GDM1 (cell line): ENCODE measurements at places on chromosomes 6 and 20.

- peak; percentile 44 for DNase-seq
These were observed 9.3 kb upstream of the KCNK15 start for GRCh38 chr20:44736170-44737021.

DNA sequence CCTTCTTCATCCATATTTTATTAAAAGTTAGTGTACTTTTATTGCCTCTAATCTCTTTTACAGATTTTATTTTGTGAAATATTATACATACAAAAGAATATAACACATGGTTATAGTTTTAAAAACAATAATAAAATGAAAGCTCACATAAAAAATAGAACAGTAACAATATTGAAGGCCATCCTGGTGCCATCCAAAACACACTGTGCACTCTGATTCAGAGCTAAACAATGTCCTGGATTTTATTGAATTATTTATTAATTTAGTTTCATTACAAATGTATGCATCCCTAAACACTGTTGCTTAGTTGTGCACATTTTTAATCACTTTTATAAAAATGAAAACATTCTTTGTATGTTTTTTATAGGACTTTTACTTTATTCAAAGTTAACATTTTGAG, 32.9 kb downstream of the RNF217 start:
- DNase-seq: no peak

DNA sequence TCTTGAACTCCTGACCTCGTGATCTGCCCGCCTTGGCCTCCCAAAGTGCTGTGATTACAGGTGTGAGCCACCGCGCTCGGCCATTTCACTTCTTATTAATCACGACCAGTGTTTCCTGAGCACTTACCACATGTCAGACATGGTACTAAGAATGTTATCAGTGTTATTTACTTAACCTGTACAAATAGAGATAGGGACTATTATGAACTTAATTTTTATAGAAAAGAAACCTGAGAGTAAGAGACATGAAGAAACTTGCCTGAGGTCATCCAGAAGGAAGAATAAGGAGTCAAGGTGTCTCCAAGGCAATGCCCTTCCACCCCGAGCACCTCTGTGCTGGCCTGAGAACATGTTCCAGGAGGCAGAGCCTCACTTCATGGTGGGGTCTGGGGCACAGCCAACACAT, 29.3 kb upstream of the EZR start:
- DNase-seq: no peak

- no peak for DNase-seq
These were observed 44.0 kb upstream of the UBR2 start for GRCh38 chr6:42519779-42520178.

DNA sequence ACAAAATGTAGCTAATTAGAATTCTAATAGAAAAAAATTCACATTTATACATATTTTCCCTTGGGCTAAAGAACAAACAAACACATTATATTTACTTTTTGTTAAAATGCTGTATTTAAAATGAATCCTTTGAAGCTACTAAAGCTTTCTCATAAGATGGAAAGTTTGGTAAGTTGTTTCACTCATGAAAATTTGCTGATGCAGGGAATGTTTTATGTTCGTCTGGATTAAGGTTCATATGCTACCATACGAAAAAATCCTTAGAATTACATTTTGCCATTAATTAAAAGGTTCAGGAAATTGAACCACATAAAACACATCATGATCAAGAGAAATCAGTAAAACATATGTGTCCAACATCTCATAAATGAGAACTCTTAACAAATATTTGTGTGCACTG, 62.2 kb downstream of the SMLR1 start:
- no peak for DNase-seq

DNA sequence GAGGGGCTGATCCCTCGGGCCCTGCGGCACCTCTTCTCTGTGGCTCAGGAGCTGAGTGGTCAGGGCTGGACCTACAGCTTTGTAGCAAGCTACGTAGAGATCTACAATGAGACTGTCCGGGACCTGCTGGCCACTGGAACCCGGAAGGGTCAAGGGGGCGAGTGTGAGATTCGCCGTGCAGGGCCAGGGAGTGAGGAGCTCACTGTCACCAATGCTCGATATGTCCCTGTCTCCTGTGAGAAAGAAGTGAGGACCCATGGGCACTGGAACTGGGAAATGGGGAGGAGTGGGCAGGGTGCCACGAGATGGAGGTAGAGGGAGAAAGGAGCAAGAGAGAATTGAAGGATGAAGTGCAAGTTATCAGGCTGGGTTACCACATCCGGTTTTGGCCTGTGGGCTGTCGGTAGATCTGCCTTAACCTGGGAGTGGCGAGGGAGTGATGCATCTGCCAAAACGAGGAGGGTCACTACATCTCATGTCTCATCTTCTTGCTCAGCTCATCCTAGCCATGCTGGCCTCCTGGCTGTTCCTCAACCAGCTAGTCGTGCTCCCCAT, 5.4 kb upstream of the PHF1 start:
- DNase-seq: no peak

DNA sequence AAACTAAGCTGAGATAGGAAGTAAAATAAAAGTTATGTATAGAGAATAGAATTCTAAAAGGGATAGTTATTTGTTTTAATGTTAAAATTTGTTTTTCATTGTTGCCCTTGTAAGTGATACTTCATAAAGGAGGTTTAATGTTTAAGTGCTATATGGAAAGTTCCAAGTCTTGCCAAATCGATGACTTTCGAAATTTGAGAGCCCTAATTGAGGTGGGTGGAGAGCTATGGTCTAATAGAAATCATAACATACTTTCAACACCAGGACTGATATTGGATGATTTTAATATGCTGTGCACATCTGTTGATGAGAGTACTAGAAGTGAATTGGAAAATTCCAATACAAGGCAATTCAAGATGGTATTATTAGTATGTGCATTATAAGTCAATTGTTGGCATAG, 64.6 kb downstream of the RNF144B start:
- no peak for DNase-seq

GRCh38 chr6:15881150-15881549, 218.3 kb upstream of the DTNBP1 start:
- peak; percentile 43 for DNase-seq

DNA sequence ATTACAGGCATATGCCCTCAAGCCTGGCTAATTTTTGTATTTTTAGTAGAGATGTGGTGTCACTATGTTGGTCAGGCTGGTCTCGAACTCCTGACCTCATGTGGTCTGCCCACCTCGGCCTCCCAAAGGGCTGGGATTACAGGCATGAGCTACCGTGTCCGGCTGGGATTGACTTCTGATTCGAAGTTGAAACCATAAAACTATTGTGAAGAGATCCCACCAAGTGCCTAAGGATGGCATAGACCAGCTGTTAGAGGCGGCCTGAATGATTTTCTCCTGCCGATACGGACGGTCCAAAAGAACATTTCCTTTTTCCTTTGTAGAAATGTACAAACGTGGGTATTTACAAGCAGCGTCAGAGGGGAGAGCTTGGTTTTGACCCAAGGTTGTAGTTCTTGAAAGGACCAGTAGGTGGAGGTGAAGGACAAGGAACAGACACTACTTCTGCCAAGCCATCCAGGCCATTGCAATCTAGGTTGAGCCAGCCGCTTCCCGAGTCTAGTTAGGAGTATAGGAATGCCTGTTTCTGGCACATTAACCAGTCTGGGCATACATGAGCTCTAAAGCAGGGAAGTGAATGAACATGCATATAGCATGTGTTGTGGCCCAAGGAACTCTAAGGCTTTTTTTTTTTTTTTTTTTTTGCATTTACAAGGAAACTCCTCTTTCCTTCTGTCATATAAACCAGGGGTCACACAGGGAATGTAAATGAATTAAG, 29.0 kb downstream of the MOCS3 start:
- peak; percentile 51 for DNase-seq

- DNase-seq: peak; percentile 56
These were observed 17.1 kb downstream of the IRF4 start for GRCh38 chr6:408599-409102.

DNA sequence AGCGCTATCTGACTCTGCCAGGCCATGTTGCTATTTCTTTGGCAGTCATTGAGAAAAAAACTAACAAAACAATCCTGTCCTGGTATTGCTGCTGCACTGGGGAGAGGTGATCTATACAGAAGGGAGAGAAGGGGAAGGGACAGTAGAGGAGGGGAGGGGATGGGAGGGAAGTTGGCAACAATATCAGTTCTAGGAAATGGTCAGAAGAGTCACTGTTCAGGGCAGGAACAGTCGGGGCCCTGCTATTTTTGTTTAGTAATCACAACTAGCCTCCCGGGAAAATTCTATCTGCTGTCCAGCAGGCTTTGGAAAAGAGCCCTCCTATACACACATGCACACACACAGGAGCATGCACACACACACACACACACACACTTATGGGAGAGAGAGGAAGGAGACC, 142.3 kb upstream of the CARMIL1 start:
- no peak for DNase-seq

DNA sequence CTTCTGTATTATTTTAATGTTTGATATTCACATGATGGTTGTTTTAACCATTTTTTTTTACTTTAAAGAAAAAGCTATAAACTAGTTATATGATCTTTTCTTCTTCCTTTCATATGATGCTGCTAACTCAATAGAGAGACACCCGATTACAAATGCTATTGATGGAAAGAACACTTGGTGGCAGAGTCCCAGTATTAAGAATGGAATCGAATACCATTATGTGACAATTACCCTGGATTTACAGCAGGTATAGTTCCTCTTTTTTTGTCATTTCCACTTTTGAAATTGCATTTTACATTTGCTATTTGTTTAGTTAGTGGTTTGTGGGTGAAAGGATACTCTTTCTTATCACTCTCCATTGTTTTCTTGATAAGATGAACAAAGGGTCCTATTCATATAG, 176.7 kb downstream of the LAMA2 start:
- DNase-seq: no peak

DNA sequence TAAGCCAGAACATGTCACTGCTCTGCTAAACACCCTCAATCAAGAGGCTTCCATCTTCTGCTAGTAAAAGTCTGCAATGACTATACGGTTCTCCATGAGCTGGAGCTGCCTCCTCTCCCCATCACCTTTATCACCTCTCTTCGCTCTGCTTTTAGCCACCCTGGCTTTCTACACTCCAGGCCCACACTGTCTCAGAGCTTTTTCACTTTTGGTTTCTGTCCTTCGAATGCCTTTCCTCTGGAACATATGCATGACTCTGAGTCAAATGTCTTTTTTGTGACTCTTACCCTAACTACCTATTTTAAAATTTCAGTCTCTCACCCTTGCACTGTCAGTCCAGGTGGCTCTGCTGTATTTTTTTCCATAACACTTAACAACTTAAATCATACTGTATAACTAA, 525.4 kb upstream of the RNF217 start:
- no peak for DNase-seq

DNA sequence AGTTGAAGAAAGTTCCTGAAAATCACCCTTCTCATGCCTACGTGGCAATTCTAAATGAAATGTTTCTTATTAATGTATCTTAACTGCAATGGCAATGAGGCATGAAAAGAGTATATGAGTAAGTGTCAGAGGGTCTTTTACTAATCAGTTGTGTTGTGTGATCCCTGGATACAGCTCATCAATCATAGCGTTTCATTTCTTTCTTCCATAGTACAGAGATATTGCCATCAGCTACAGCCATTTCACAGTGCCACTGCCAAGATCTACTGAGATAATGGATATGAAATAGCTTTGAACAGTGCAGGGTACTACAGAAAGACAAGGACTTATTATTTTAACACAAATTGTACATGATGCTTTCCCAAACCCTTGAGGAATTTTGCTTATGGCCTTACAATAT, 450.8 kb downstream of the KHDRBS2 start:
- no peak for DNase-seq

DNA sequence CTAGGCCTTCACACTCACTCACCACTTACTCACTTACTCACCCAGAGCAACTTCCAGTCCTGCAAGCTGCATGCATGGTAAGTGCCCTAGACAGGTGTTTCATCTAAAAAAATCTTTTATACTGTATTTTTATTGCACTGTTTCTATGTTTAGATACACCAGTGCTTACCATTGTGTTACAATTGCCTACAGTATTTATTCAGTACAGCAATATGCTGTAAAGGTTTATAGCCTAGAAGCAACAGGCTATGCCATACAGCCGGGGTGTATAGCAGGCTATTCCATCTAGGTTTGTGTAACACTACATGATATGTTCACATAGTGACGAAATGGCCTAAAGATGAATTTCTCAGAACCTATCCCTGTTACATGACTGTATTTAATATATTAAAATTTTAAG, 37.1 kb upstream of the KCNK5 start:
- DNase-seq: no peak

- DNase-seq: no peak
These were observed 8.5 kb upstream of the MAFB start for GRCh38 chr20:40697541-40697940.

- DNase-seq: no peak
These were observed 36.9 kb upstream of the TPD52L1 start for GRCh38 chr6:125116710-125117109.

GRCh38 chr6:77371748-77372147, 91.5 kb downstream of the HTR1B start:
- no peak for DNase-seq

DNA sequence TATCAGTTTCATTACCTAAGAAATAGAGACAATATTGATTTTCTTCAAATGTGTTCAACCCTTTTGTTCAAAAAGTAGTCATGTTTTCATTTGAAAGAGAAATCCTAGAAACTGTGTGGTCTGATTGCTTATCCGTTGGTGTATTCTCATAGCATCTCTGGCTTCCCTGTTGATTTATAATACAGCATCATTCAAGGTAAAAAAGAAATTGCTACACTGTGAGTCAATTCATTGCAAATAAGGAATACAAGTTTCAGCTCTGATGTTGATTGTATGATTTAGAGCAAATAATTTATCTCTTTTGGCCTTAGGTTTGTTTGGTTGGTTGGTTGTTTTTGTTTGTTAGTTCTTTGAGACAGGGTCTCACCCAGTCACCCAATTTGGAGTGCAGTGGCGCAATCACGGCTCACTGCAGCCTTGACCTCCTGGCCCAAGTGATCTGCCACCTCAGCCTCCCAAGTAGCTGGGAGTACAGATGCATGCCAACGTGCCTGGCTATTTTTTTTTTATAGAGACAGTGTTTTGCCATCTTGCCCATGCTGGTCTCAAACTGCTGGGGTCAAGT, 185.5 kb upstream of the TNFAIP3 start:
- DNase-seq: no peak

DNA sequence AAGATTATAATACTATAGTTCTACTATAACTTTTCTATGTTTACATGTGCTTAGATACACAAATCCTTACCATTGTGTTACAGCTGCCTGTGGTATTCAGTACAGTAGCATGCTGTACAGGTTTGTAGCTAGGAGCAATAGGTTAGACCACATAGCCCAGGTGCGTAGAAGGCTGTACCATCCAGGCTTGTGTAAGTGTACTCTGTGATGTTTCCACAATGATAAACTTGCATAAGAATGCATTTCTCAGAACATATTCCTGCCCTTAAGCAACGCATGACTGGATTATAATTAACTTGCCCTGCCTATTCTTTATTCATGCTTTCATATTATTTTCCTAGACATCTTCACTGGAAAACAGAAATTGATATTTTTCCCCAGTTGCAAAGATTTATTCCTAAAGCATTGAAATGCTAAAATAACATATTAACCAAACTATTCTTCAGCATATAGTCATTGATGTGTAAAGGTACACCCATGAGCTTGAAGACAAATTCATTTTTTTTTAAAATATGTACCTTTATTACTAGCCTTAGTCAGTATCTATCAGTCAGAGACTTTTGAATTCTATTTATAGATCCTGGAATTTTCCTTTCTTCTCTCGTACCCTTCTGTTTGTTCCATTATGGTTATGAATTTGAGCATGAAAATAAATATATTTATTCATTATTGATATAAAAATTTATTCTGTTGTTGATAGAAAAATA, 7.2 kb upstream of the CTAGE9 start:
- no peak for DNase-seq

- DNase-seq: no peak
These were observed 3.6 kb upstream of the PTGIS start for GRCh38 chr20:49571553-49571835.
